Breast epithelium (tissue), 4 donors: ENCODE measurements at places on chromosomes 1 and 21. TPM values are rescaled to one million over a fixed set of nuclear protein-coding genes. Genes with fewer than 3 reads are reported as not detected.
A peak's percentile ranks its signal among the peaks of the same experiment; 100 is the strongest.

DNA sequence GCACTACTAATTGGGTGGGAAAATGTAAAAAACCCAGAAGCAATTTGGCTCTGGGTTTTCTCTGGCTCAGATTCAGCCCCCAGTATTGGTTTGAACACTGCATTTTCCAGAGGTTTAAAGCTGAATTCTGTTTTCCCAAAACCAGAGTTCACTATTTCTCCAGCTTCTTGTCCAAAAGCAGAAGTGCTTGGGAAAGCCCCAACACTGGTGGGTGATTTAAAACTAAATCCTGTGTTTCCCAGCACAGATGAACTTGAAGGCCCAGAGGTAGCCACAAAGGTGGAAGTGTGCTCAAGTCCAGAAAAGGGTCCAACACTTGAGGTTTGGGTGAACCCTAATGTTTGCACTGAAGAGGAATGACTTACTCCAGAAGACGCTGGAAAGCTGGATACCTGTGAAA lies 678 bp downstream of the MCM3AP start:
- DNase-seq, result no peak

- no peak for DNase-seq
Measured at GRCh38 chr1:88291611-88292354, 392.3 kb upstream of the PKN2 start.

AMY2A gene
- total RNA-seq, result 1.3 TPM

C1QB gene
- 172 TPM for total RNA-seq

DNA sequence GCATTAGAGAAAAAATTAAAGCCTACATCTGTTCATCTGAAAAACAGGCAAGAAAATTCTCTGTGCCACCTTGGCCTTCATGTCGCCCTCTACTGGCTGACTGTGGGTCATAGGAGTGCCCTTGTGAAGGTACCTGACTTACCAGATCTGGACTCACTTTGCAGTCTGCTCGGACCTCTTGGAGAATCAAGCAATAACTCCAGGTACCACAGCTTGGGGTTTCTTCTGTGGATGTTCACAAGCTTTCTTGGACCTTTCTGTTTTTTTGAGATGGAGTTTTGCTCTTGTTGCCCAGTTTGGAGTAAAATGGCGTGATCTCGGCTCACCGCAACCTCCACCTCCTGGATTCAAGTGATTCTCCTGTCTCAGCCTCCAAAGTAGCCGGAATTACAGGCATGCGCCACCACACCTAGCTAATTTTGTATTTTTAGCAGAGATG lies 2.4 kb upstream of the PRAMEF18 start:
- DNase-seq, result peak; percentile 17

GRCh38 chr1:30990591-30990990 lies 74.9 kb downstream of the PUM1 start:
- no peak for DNase-seq

CHIA gene
- not detected for total RNA-seq
